Activated CD8-positive, alpha-beta T cell treated with anti-CD3 and anti-CD28 coated beads, Interleukin-2, amount 10 ng/mL, durations not matched to agents 7 days and 5 days (primary cell): ENCODE measurements at places on chromosomes 7 and 10. TPM values are rescaled to one million over a fixed set of nuclear protein-coding genes. Genes with fewer than 3 reads are reported as not detected.

GRCh38 chr7:151681726-151682125 is 162.0 kb upstream of the RHEB start:
- no peak overlapping the region for H3K4me3 ChIP-seq
- no peaks in the 10 kb centered on the region for H3K36me3 ChIP-seq
- no peaks in the 10 kb centered on the region for H3K27me3 ChIP-seq

- peaks cover 6% of the 10 kb centered on the region for H3K27me3 ChIP-seq
- no peak overlapping the region for H3K27ac ChIP-seq
- no peaks in the 10 kb centered on the region for H3K4me1 ChIP-seq
- no peaks in the 10 kb centered on the region for H3K36me3 ChIP-seq
- H3K4me3 ChIP-seq = no peak overlapping the region
- DNase-seq = no peak
Measured at GRCh38 chr7:7536396-7537019, 835 bp upstream of the COL28A1 start.

DNA sequence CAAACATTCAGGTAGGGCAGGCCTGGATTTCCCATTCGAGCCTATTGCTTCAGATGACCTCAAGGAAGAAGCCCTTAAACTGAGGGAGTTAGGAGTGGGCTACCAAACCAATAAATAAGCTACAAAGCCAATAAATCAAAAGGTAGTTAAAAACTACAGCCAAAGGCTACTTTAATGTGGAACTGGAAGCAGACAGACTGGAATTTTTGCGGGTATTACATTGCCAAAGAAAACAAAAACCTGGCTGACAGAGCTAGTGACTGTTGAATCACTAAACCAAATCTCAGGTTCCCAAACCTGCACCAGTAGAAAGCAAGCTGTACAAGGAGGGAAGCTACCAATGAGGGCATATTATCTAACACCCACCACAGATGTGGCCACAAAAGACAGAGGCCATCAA is 315.6 kb downstream of the GRM8 start:
- H3K27ac ChIP-seq = no peak overlapping the region
- H3K36me3 ChIP-seq = no peaks in the 10 kb centered on the region
- no peaks in the 10 kb centered on the region for H3K4me1 ChIP-seq
- no peaks in the 10 kb centered on the region for H3K27me3 ChIP-seq

DNA sequence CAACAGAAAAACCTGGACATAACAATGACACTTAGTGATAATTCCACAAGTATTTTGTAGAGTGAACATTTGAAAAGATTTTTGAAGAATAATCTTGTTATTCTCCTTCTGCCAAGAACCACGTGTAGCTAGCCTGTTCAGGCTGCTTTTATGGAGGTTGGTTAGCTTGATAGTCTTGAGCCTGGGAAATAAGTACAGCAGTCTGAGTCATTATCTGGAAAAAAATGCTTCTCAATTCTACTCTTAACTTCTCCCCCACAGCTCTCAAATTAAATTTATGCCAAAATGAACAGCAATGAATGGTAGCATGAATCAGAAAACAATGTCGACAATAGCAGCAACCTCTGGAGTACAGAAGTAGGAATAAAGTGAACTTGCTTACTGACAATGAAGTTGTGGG is 63.2 kb downstream of the GPR37 start:
- H3K4me3 ChIP-seq = no peak overlapping the region
- no peak for DNase-seq
- no peaks in the 10 kb centered on the region for H3K4me1 ChIP-seq
- no peak overlapping the region for H3K27ac ChIP-seq

DNA sequence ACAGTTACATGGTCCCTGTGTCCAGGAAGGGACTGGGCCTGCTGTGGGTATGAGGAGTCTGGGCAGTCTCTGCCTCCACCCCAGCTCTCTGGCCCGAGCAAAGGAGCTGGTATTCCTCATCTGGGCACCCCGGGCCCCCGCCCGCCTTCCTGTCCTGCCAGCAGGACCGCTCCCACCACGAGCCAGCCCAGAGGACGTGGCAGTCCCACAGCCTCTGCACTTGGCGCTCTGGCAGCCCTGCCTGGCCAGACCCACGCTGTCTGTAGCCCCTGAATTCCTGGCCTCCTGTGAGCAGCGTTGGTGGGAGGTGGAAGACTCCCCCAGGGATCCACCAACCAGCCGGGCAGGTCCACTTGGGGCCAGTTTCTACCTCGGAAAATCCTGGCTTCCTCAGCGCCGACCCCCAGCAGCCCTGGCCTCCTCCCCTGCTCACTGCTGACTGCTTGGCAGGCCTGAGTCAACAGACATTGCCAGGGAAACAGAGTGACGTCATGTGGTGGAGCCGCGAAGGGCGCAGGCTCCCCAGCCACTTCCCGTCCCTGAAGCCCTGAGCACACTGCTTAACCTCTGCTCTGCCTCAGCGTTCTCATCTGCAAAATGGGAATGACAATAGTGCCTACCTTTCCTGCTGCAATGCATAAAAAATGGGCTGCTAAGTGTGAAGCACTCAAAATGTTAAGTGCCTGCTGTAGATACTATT is 21.6 kb upstream of the LIMK1 start:
- peaks cover 6% of the 10 kb centered on the region for H3K4me1 ChIP-seq
- no peaks in the 10 kb centered on the region for H3K36me3 ChIP-seq
- no peak overlapping the region for H3K4me3 ChIP-seq
- H3K27ac ChIP-seq = peak overlapping the region; percentile 83

The SPDYE9 gene
- not detected for total RNA-seq

GRCh38 chr10:106189292-106189691 is 975.2 kb downstream of the SORCS1 start:
- H3K4me3 ChIP-seq = no peak overlapping the region

The FAM25G gene
- not detected for total RNA-seq

- no peaks in the 10 kb centered on the region for H3K36me3 ChIP-seq
- H3K27me3 ChIP-seq = no peaks in the 10 kb centered on the region
- no peaks in the 10 kb centered on the region for H3K4me1 ChIP-seq
- H3K4me3 ChIP-seq = no peak overlapping the region
- no peak for DNase-seq
- H3K27ac ChIP-seq = no peak overlapping the region
Measured at GRCh38 chr10:59325116-59325515, 37.2 kb downstream of the FAM13C start.

DNA sequence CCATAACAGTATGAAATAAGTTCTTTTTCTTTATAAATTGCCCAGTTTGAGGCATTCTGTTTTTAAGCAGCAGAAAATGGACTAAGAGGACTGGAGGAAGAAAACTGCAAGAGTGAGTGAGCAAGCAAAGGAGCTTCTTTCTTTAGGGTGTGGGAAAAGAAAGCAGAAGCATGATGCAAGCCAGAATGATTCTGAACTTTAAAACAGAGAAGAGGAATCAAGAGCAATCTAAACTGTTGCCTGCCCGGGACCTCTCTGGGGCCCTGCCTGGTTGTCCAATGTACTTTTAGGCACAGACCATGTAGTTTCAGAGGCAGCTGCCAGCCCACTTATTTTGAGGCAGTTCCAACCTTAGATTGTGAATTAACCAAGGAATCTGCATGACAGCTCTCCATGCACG is 186.3 kb downstream of the PLPP4 start:
- no peaks in the 10 kb centered on the region for H3K27me3 ChIP-seq
- no peak overlapping the region for H3K27ac ChIP-seq
- no peaks in the 10 kb centered on the region for H3K4me1 ChIP-seq
- DNase-seq = no peak
